Endothelial cell of umbilical vein (primary cell): ENCODE measurements at places on chromosomes 6 and 20. TPM values are rescaled to one million over a fixed set of nuclear protein-coding genes. Genes with fewer than 3 reads are reported as not detected.

DNA sequence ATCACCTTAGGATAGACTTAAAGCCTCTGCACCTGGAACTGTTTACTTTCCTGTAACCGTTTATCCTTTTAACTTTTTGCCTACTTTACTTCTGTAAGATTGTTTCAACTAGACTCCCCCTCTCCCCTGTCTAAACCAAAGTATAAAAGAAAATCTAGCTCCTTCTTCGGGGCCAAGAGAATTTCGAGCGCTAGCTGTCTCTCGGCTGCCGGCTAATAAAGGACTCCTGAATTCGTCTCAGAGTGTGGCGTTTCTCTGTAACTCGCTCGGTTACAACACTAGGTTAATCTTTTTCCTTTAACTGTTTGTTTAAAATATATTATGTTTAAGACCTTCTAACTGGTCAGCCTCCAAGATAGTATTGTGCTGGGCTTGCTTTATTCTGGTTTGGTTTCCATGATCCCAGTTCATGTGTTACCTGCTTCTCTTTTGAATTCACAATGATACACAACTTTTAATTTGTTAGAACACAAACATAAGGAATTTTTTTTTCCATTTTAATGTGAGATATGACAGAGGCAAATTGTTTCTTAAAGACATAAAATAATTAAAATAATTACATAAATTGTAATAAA lies 8.7 kb upstream of the NQO2 start:
- no peak for DNase-seq

- DNase-seq = no peak
Observed at GRCh38 chr6:158744986-158745430, 74.2 kb downstream of the EZR start.

The ADGB gene
- polyA plus RNA-seq = not detected in 2 replicates

The SOBP gene
- polyA plus RNA-seq = 0.30 and 0.35 TPM in 2 replicates
